Fibroblast of lung (primary cell): ENCODE measurements at places on chromosomes 7 and 10. TPM values are rescaled to one million over a fixed set of nuclear protein-coding genes. Genes with fewer than 3 reads are reported as not detected.

- DNase-seq: peak; percentile 20
Measured at GRCh38 chr10:78405231-78405630, 371.6 kb downstream of the RPS24 start.

DNA sequence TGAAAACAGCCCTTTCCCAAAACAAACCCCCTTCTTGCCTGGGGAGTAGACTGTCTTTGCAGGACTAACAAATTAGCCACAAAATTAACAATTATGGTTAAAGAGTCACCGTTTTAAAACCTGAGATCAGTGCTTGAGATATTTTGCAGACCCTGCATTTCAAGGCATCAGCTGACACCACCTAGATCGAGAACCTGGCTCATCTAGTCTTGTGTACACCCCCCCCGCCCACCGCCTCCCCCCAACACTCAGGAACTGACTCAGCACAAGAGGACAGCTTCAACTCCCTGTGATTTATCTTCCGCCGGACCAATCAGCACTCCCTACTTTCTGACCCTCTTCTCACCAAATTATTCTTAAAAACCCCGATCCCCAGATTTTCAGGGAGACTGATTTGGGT is 737.1 kb downstream of the PHTF2 start:
- DNase-seq: no peak

The SRRM3 gene
- total RNA-seq: 1.0 and 1.7 TPM in 2 replicates

The GPER1 gene
- 1.5 and 2.3 TPM in 2 replicates for total RNA-seq

The AMPH gene
- 1.5 and 3.6 TPM in 2 replicates for total RNA-seq
